Activated T-cell treated with anti-CD3 and anti-CD28 coated beads, Interleukin-2, amount 50 U/mL, for 72 hours (primary cell): ENCODE measurements at places on chromosomes 11 and 22. TPM values are rescaled to one million over a fixed set of nuclear protein-coding genes. Genes with fewer than 3 reads are reported as not detected.

- H3K27me3 ChIP-seq, result no peaks in the 10 kb centered on the region
- no peaks in the 10 kb centered on the region for H3K36me3 ChIP-seq
- DNase-seq, result no peak
- no peak overlapping the region for H3K27ac ChIP-seq
These were observed 133.7 kb downstream of the RCN1 start for GRCh38 chr11:32224580-32224979.

- DNase-seq, result no peak
- no peaks in the 10 kb centered on the region for H3K36me3 ChIP-seq
- H3K4me3 ChIP-seq, result no peak overlapping the region
- no peaks in the 10 kb centered on the region for H3K4me1 ChIP-seq
These were observed 6.5 kb downstream of the LMO1 start for GRCh38 chr11:8257003-8257664.

DNA sequence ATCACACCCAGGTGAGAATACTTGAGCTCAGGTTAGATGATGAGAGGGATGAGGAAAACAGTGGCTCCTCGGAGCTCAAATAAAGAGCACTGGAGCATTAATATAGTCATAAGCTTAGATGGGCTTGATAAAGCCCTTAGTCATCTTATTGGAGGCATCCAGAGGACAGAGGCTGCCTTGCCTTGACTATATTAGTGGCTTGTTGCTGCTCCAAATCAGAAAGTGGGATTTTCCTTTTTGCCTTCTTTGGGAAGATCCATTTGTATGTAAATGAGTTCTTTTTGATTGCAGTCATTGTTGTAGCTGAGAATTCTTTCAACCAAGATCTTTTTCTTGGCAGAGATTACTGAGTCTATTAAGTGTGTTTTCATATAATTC, 18.9 kb downstream of the ADM start:
- H3K27me3 ChIP-seq, result peaks cover 25% of the 10 kb centered on the region
- no peak for DNase-seq
- H3K4me1 ChIP-seq, result peaks cover 15% of the 10 kb centered on the region
- no peak overlapping the region for H3K4me3 ChIP-seq
- no peak overlapping the region for H3K27ac ChIP-seq

DNA sequence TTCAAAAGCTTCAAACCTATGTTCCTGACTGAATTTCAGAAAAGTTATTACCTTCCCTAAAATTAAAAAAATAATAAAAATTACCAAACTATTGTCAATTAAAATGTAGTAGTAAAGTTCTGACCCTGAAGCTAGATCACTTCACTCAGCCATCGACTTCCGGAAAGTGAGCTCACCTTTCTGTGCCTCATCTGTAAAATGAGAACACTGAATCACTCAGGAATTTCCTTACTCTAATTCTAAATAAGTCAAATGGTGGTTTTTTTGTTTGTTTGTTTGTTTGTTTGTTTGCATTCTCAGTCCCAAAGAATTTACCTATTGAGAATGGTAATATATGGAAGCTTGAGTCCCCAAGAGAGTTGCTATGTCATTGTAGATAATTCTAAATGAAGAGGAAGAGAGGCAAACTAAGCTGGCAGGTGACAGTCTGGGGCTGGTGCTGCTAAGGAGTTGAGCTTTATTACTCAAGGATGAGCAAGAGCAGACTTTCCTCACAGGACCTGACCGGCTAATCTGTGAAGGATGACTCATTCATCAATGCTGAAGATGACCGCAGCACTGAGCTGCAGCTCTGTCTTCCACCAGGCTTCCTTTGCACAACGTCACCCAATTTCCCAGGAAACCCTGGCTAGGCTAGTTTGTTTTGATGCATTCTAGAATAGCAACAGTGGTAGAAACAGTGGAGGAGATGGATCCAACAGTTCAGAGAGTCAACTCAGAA, 248.8 kb downstream of the RAB38 start:
- H3K27ac ChIP-seq, result no peak overlapping the region
- no peak overlapping the region for H3K4me3 ChIP-seq
- no peak for DNase-seq
- H3K36me3 ChIP-seq, result no peaks in the 10 kb centered on the region
- no peaks in the 10 kb centered on the region for H3K4me1 ChIP-seq

The MISFA gene
- total RNA-seq, result 1.0 TPM

DNA sequence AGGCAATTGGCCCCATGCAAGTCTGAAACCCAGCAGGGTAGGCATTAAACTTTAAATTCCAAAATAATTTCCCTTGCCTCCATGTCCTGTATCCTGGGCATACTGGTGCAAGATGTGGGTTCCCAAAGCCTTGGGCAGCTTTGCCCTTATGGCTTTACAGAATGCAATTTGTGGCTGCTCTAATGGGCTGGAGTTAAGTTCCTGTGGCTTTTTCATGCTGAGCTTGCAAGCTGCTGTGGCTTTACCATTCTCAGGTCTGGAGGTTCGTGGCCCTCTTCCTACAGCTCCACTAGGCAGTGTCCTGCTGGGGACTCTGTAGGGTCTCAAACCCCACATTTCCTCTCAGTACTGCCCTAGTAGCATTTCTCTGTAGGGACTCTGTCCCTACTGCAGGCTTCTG, 15.0 kb upstream of the BIRC3 start:
- H3K4me1 ChIP-seq, result peaks cover 54% of the 10 kb centered on the region
- no peak for DNase-seq
- peaks cover 22% of the 10 kb centered on the region for H3K36me3 ChIP-seq
- H3K27ac ChIP-seq, result no peak overlapping the region
- no peaks in the 10 kb centered on the region for H3K27me3 ChIP-seq

- no peaks in the 10 kb centered on the region for H3K4me1 ChIP-seq
- H3K27me3 ChIP-seq, result no peaks in the 10 kb centered on the region
- no peak for DNase-seq
These were observed 188.4 kb upstream of the API5 start for GRCh38 chr11:43123443-43123842.

DNA sequence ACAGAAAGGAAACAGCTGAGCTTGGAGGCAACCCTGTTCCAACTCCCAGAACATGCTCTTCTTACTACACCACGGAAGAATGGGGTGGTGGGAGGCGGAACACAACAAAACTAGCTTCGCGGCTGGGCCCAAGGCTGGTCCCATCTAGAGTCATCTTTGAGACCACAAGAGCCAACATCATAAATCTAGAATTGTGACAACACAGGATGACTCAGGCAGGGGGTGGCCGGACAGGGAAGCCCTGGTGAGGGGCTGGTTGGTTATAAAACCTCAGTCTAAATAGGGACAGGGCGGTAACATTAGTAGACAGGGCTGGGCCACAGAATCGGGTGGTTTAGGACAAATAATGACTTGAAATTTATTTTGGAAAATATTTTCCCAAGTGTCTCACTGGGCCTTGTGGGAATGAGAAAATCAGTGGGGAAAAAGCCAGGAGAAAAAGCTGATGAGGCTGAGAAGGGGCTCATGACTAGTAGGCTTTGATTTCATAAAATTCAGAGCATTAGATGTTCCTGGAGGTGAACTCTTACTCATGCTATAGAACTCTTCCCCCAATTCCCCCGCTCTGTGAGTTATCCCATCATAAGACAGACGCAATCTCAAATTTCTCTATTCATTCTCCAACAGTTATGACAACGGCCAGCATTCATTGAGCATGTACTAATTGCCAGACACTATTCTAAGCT, 151.8 kb upstream of the TIMP3 start:
- H3K4me3 ChIP-seq, result no peak overlapping the region
- H3K27me3 ChIP-seq, result no peaks in the 10 kb centered on the region
- DNase-seq, result peak; percentile 49
- peaks cover 32% of the 10 kb centered on the region for H3K4me1 ChIP-seq
- H3K36me3 ChIP-seq, result peaks cover 3% of the 10 kb centered on the region

The C1QTNF4 gene
- total RNA-seq, result 0.74 TPM

DNA sequence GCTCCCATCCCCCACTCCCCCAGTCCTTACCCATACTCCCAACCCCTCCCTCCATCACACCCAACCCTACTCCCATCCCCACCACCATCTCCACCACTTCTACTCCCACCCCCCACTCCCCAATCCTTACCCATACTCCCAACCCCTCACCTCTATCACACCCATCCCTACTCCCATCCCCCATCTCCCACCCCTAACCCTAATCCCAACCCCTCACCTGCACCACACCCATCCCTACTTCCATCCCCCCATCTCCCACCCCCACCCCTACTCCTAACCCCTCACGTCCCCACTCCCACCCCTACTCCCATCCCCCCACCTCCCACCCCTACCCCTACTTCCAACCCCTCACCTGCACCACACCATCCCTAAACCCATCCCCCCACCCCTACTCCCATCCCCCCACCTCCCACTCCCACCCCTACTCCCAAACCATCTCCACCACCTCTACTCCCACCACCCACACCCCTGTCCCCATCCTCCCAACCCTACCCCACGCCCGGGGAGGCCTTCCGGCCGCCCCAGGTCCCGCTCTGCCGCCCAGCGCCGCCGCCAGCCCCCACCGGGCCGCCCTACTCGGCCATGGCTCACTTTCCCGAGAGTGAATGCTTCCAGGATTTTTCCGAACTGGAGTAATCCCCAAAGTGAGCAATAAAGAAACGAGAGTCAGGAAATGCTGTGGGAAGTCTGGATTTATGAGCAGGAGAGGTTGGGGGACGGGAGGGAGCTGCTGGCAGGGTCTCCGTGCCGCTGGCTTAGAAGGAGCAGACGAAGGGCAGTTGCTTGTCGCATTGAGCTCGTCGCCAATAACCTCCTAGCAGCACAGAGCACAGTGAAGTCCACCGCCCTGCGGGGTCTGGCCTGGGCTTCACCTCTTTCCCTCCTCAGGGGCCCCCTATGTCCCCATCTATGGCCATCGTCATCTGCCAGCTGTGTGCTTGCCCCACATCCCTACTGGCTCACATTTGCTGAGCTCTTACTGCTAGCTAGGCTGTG, 4.6 kb downstream of the PRG3 start:
- no peak overlapping the region for H3K27ac ChIP-seq
- DNase-seq, result no peak
- no peak overlapping the region for H3K4me3 ChIP-seq
- no peaks in the 10 kb centered on the region for H3K36me3 ChIP-seq

DNA sequence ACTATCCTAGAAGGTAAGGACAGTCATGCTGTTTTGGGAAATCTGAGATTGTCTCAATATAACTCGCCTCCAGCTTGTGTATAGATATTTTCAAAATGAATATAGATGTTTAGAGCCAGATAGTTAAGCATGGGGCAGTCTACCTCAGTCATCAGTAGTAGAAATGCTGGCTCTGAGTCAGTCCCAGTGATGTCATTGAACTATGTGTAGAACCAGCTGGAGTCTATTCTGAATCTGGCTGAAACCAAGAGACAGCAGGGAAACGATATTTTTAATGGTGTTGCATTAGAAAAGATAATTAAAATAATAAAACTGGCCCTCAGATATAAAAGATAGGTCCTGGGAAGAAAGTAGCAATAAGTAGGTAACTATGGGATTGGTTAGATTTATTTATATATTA, 25.9 kb downstream of the PIWIL4 start:
- H3K36me3 ChIP-seq, result no peaks in the 10 kb centered on the region
- H3K27ac ChIP-seq, result no peak overlapping the region
- no peaks in the 10 kb centered on the region for H3K27me3 ChIP-seq
- no peak overlapping the region for H3K4me3 ChIP-seq
